ENCODE measurements at places on chromosomes 2 and 18.

DNA sequence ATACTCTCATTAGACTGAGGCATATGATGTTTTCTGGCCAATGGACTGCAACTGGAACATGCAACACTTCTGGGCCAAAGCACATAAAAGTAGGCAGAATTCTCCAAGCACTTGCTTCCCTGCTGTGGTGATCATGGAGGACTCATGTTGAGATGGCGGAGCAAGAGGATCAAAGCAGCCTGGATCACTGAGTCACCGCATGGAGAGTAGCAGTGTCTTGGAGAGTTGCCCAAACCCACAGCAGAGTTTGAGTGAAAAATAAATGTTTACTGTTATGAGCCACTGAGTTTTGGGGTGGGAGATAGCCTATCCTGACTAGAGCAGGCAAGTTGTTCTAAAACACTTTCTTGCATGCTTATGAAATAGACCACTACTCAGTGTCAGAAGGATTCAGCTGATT is 359.5 kb downstream of the ZNF521 start:
- no peak for DNase-seq

DNA sequence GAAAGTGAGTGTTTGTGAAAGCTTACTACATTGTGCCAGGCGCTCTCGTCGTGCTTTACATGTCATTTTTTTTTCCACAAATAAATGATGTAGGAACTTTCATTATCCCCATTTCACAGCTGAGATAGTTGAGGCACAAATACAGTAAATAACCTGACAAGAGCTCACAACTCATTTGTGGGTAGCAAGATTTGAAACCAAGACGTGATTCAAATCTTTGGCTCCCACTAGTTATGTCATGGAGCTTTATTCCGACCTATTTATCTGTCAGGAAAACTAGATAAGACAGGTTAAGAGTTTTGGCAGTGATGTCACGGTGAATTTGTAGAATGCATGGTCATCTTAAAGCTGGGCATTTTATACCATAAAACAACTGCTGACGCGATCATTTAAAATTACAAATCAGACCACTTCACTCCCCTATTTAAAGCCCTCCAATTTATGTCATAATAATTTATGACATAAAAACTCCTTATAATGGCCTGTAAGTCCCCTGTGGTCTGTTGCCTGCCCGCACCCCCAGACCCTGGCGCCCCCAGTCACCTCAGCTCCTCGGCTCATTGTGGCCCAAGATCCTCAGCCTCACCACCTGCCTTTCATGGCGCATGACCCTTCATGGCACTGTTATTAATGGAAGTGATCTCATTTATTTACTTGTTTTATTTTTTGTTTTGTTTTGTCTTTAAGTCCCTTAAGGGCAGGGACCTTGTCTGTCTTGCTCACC is 678 bp upstream of the ZNF24 start:
- DNase-seq, result no peak

- no peak for DNase-seq
Observed at GRCh38 chr2:219997341-219997851, 370.0 kb downstream of the SLC4A3 start.

DNA sequence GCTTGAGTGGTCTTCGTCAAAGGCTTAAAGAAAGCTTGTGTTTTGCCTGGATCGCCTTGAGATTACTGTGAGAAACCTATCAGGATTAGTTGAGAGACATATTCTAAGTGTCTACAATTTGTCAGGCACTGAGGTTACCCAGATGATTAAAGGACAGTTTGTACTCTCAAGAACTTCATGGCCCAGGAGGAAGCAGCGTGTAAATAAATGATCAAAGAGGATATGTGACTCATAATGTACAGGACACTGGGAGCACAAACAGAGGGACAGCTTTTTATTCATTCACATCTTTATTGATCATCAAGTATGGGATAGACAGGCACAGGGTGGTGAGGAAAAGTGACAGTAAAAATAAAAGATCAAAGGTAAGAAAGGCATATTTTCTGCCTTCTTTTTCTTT is 152.6 kb upstream of the FSHR start:
- DNase-seq, result no peak

DNA sequence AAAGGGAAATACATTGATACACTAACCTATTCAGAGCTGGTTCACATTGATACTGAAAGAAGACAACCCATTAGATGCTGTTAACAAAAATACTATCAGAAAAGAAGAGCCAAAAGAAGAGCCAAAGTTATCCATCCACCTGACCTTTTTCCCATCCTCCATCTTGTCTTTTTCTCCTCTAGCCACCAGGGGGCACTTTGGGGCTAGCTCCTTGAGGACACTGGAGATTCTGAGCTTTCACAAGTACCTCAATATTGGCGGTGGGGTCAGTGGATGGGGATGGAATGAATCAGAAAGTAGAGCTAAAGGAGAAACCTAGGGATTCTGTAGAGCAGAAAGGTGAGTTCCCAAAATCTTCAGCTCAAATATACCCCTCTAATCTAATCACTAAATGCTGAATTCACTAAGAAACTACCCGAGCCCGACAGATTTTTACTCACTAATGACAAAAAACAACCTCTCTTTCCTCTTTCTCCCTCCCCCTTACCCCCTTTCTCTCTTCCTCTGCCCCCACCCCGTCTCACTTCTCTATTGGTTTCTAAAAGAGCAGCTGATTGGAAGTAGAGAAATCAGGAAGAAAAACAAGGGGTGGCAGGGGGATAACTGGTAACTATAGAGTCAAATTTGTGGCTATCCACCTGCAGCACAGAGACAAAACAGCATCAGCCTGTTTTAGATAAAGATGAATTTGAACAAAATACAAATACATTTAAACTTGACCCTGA is 203.3 kb downstream of the TCF4 start:
- no peak for DNase-seq

- DNase-seq, result no peak
Observed at GRCh38 chr2:67985586-67985985, 77.2 kb downstream of the C1D start.

- DNase-seq, result no peak
Observed at GRCh38 chr18:54558609-54559585, 32.1 kb upstream of the DYNAP start.

DNA sequence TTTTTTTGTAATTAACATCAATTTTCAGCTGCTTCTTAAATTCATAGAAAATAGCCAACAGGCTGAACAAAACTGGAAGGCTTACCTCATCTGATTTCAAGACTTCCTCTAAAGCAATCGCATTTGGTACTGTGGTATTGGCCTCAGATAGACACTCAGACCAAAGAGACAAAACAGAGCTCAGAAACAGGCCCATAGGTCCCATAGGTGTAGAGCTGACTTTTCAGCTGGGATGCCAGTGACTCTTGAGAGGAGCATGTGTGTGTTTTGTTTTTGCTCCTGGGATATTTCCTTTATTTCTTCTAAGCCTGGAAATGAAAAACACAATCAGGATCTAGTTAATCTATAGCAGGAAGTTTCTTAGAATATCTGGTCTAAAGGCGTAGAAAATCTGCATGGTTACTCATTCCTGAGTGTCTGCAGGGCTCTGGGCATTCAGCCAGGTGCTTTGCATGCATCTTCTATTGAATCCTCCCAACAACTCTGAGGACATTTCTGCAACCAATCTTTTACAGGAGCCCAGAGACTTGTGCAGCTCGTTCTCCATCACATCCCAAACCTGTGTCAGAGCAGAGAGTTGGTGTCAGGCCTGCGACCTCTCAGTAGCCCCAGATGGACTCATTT is 190.8 kb downstream of the RTP5 start:
- no peak for DNase-seq

- DNase-seq, result no peak
Observed at GRCh38 chr18:7224198-7224597, 6.7 kb upstream of the LRRC30 start.

- DNase-seq, result no peak
Observed at GRCh38 chr2:28650266-28650584, 101.4 kb upstream of the PPP1CB start.

DNA sequence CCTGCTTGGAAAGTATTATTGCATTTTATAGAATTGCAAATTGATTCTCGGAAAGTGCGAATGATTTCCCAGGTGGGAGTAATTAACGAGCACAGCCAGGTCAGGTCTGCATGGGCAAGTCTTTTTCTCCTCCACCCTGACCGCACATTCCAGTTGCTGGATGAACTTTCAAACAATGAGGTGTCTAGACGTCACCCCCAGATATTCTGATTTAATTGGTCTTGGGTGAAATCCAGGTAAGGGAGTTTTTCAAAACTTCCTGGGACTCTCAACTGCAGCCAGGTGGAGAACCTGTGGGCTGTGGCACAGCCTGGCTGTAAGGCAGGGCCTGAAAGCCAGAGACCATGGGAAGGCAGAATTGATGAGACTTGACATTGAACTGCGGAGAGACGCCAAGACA is 15.9 kb upstream of the RNF152 start:
- no peak for DNase-seq

All from stimulated activated CD8-positive, alpha-beta memory T cell treated with anti-CD3 and anti-CD28 coated beads, Interleukin-7, amount 100 ng/mL, for 1 hour (primary cell).